Activated CD4-positive, alpha-beta T cell treated with anti-CD3 and anti-CD28 coated beads for 48 hours (primary cell): ENCODE measurements at places on chromosomes 7 and 10.

DNA sequence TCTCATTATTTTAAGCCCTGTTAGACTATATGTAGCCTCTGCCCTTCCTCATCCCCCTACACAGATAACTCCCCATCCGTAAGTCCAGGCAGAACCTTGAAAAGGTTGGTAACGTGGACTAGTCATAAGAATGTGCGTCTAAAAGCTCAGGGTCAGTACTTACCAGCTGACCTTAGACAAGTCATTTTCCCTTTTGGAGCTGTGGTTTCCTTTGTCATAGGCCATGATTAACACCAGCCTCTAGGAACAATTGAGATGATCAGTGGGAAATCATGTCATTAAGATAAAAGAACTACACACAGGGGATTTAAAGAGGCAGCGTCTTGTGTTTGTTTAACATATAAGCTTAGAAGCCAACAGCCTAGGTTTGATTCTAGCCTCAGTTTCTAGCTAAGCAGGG, 6.9 kb upstream of the UNC5B start:
- no peak for DNase-seq

DNA sequence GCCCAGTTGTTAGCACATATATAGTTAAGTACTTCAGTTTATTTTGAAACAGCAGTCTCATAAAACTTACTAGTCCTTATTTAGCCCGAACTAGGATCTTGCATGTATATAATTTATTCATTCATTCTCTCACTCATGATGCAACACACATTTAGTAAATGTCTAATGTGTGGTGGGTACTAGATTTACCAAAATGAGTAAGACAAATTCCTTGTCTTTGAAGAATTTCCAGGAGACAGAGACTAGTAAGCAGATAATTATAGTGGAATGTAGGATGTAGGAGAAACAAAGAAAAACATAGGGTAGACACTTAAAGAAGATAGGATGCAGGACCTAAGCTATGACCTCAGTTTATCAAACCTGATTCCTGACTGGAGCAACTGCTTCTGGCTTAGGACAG, 120.2 kb upstream of the AMPH start:
- no peak for DNase-seq

DNA sequence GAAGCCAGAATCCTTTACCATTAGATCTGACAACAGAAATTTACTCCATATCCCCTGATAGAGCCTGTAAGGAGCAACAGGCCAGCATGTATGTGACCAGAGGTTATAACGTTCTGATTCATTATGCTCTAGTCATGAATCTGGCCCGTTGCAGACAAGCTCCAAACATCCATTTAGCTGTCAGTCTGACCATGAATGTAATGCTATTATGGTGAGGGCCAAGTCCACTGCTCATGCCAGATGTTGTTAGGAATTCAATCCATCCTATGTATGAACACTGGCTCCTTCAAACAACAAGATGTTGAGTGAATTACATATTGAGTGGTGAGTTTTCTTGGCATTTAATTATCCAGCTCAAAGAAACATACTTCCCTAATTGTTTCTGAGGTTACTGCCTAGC, 610.1 kb upstream of the ANKRD30A start:
- DNase-seq, result no peak

DNA sequence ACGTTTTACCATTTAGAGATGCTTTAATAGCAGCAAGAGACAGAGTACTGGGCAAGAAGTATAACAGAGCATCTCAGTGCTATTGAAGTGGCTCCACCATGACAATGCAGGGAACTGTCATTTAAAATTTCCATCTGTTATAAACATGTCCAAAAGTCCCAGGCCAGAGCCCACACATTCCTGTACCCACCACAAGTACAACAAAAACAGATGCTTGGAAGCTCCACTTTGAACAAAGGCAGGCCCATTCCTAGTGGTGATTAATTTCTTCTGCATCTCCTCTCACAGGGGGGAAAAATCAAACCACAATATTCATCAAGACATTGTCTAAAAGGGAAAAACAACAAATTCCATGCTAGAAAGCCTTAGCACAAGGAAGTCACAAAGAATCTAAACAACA, 627.9 kb downstream of the PARD3 start:
- DNase-seq, result no peak

DNA sequence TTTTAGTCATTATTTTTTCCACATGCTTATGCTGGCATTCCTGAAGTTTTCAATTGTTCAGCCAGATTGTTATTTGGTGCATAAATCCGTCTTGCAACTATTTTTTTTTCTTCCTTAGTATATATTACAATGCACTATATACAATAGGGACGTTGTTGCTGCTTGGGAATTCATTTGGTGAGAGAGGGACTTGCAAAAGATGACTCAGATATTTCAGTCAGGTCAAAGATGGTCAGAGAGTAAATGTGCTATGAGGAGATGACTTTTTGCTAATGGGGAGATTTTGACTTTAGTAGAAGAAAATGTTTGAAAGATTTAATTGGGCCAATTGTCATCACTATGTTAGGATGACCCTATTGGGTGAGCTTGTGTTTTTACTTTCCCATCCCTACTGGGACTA, 348.4 kb upstream of the MTPN start:
- no peak for DNase-seq

DNA sequence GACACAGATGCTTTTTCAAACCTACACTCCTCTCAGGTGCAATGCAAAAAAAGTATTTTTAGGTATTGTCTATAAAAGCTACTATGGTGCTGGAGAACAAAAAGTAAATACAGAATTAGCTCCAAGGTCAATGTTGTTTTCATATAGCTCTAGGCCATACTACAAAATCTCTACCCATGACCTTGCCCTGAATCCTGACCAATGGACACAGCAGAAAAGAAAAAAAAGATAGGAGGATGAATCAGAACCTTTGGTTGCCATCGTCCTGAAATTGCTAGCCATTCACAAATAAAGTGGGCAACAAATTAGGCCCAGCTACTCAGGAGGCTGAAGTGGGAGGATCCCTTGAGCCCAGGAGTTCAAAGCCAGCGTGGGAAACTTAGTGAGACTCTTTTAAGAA, 35.2 kb upstream of the RELN start:
- DNase-seq, result no peak
